ENCODE measurements at places on chromosomes 3 and 15.

DNA sequence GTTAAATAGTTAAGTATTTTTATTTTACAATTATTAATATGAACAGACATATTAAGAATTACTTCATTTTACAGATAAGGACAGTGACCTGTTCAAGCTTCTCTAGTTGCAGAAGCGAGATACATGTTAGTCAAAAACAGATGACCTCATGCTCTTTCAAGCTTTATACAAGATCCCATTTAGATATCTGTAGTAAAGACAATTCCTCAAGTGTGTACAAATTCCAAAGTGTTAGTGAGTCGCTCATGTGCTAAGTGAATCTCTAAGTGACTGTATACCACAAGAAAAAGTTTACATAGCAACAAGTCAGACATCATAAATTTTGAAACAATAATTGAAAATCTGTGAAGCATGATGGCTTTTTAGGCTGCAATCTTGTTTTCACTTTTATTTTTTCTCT, 293.8 kb downstream of the ROBO1 start:
- peak; percentile 8 for DNase-seq

GRCh38 chr3:22858486-22858885, 344.6 kb upstream of the UBE2E2 start:
- no peak for DNase-seq

- DNase-seq = no peak
Measured at GRCh38 chr3:149145974-149146373, 16.5 kb downstream of the HPS3 start.

DNA sequence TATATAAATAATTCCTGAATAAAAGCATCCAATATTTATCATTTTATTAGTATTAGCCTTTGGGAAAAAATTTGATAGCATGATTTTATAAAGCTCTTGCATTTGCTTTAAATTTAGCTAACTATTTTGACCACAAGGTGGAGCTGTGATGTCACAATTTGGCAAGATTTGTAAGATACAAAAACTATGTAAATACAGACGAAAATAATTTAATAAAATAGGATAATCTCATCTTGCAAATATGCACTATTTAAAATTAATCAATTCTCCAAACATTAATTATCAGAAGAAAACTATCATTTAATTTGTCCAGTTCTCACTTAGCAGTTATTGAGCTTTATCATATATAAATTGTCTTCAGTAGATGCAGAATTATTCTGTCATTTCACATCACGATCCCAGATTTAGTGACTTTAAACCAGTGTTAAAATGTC, 95.4 kb downstream of the PLOD2 start:
- peak; percentile 69 for DNase-seq

DNA sequence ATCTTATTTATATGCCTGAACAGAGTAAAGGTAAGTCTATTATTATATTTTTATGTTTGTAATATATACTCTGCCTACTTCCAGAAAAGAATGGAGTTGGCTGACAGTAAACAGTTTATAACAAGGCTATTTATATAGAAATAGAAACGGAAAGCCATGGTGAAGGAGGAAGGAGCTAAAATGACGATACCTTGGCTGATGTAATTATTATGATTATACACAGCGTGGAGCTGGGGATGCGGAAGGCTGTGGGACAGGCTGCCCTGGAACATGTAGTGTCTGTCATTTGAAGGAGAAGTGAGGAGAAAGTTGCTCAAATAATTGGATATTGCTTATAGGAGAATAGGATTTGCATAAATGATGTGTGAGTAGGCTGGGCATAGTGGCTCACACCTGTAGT, 37.8 kb downstream of the CEMIP start:
- DNase-seq = peak; percentile 65

- no peak for DNase-seq
Measured at GRCh38 chr15:101052681-101053121, 133.5 kb downstream of the LRRK1 start.

Data from DMS53 (cell line).